ENCODE measurements at places on chromosomes 5 and 9.

- no peak for DNase-seq
Observed at GRCh38 chr9:134204991-134205578, 40.7 kb upstream of the RNU6ATAC start.

GRCh38 chr9:116193636-116194035 lies 40.0 kb downstream of the PAPPA start:
- no peak for DNase-seq

DNA sequence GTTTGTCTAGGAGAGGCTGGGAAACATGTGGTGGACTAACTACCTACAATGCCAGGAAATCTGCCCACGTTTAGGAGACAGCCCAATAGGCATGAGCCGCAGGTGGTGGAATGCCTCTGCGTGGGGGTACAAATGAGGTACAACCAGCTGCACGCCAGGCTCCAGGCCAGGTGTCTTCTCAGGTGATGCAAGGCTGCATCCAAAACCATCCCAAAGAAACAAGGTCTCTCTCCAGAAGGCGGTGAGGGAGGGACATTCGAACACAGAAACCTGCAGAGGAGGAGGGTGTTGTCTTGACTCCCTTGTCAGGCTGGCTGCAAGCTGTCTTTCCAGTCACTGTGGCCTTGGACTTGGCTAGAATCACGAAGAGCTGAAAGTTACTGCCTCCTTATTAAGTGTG lies 11.6 kb downstream of the ANKH start:
- DNase-seq: no peak

- no peak for DNase-seq
Observed at GRCh38 chr9:4826417-4827166, 33.8 kb downstream of the RCL1 start.

- DNase-seq: no peak
Observed at GRCh38 chr5:133612249-133612860, at the start of gene FSTL4. TSS of gene FSTL4 (minus strand) at chr5:133612541.

- no peak for DNase-seq
Observed at GRCh38 chr5:113338628-113339027, 96.2 kb downstream of the TSSK1B start.

DNA sequence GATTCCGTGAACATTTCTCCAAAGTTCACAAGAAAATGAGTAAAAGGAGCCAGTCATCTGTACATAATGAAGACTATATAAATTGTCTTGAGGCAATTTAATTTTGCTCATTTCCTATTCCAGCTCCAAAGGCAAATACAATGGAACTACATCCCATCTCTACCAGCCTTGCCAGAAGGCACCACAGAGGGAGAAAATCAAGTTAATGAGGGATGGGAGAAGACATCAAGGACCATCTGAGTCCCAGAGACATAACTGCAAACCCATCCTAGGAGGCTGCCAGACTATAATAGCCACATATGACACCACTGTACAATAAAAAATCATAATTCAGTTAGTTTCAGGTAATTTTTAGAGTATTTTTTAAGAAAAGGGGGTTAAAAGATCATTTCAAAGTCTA lies 136.3 kb upstream of the RGMB start:
- no peak for DNase-seq

DNA sequence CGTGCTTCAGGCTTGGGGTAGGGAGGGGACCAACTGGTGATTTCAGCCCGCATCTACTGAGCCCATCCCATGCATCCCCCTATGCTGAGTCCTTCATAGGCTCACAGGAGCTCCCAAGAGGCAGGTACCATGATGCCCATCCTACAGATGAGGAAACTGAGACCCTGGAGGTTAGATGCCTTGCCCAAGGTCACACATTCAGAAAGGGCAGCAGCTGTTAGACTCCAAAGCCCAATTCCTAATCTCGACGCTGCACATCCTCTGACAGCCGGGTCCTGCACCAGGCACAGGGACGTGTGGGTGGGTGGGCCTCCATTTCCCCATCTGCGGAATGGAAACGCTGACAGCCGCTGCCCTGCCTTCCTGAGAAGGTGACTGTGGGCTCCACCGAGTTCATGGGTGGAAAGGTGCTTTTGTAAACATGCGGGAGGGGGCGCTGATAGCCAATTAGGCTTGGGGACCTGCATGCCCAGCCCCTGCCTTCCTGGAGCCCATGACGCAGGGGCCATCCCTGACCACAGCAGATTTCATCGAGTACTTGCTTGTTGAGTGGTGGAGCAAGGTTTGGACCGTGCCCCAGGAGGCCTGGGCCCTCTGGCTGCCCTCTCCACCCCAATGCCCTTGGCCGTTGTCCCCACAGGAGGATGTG lies 2.2 kb downstream of the DNM1 start:
- no peak for DNase-seq

DNA sequence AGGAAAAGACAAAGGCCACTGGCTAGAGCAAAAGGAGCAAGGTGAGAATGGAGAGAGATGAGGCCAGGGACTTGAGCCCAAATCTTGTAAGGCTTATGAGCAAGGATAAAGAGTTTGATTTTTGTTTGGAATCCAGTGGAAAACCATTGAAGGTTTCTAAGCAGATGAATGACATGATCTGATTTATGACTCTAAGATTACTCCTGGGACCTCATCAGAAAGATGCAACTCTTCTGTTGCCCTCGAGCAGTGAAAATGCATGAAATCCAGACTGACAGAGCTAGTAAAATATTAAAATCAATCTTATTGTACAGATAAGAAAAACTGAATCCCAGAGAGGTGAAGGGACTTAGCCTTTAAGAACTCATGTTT lies 677 bp downstream of the MFAP3 start:
- no peak for DNase-seq

DNA sequence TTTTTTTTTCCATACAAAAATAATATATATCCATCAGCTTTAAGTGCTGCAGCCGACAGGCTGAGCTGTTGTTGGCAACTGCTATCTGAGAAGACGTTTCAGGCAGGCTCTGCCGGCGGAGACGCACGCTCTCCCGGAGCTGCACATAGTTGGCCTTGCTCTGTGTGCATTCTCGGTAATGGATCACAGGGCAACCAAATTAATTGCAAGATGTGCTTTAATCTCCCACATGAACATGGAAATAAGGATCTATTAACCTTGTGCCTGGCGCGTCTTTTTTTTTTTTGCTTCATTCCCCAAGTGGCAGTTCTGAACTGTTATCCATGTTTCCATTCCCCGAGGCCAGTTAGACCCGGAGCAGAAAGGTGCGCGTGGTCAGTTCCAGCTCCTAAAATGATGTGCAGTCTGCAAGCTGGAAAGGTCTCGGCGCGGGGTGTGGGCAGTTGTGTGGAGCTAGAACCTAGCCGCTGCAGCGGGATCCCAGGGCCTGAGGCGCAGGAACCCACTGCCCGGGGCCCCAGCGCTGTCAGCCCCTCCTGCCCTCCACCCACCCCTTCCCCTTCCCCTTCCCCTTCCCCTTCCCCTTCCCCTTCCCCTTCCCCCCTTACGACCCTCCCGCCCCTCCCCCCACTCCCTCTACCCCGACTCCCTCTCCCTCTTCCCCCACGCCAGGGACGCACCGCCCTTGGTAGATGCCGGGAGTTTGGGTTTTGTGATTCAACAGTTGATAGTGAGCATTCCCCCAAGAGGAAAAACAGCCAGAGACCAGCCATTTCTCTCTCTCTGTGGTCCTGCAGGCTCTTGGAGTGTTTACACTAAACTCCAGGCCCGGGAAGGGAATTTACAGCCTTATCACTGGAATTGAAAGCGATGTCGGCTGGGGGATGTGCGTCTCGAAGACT lies 137.8 kb downstream of the CEP120 start:
- DNase-seq: no peak

DNA sequence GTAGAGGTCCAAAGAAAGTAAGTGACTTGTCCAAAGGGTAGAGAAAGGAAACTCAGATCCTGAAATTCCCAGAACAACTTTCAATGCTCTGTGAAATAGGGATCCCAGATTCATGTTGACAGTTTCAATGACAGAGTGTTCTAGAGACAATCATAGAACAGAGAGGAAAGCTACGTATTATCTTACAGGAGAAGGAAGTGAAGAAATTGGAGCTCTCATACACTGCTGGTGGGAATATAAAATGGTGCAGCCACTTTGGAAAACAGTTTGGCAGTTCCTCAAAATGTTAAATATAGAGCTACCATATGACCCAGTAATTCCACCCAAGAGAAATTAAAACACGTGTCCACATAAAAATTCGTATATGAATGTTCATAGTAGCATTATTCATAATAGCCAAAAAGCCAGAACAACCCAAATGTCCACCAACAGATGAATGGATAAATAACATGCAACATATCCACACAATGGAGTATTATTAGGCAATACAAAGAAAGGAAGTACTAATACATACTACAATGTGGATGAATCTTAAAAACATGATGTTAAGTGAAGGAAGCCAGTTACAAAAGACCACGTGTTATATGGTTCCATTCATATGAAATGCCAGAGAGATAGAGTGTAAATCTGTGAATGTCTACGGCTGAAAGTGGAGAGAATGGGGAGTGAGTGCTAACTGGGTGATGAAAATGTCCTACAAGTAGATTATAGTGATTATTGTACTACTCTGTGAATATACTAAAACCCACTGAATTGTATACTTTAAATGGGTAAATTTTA lies 197.1 kb downstream of the NTRK2 start:
- DNase-seq: no peak

GRCh38 chr5:42912184-42912798 lies 100.6 kb upstream of the SELENOP start:
- DNase-seq: no peak

DNA sequence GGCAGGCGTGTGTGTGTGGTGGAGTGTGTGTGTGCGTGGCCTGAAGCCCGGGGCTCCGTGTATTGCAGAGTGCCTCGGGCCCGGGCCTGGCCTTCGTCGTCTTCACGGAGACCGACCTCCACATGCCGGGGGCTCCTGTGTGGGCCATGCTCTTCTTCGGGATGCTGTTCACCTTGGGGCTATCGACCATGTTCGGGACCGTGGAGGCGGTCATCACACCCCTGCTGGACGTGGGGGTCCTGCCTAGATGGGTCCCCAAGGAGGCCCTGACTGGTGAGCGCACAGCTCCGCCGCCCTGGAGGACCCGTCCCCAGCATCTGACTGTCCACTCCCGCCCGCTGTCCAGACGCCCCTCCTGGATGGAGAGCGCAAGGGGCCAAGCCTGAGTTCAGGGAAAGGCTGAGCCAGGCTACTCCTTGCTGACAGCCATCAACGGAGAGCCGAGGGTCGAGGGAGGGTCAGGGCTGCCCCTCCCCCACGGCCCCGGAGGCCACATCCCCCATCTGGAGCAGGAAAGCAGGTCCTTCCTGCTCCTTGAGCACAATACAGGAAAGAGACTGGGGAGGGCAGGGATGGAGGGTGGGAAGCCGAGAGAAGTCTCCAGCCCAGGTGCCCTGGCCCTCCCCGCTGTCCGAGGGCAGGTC lies 18.4 kb downstream of the SLC6A18 start:
- DNase-seq: no peak

- DNase-seq: no peak
Observed at GRCh38 chr5:53359916-53360517, 120.4 kb upstream of the FST start.

GRCh38 chr9:34546834-34547827 lies 24.3 kb upstream of the ENHO start:
- no peak for DNase-seq

- no peak for DNase-seq
Observed at GRCh38 chr9:106479679-106480078, 383.3 kb upstream of the ZNF462 start.

DNA sequence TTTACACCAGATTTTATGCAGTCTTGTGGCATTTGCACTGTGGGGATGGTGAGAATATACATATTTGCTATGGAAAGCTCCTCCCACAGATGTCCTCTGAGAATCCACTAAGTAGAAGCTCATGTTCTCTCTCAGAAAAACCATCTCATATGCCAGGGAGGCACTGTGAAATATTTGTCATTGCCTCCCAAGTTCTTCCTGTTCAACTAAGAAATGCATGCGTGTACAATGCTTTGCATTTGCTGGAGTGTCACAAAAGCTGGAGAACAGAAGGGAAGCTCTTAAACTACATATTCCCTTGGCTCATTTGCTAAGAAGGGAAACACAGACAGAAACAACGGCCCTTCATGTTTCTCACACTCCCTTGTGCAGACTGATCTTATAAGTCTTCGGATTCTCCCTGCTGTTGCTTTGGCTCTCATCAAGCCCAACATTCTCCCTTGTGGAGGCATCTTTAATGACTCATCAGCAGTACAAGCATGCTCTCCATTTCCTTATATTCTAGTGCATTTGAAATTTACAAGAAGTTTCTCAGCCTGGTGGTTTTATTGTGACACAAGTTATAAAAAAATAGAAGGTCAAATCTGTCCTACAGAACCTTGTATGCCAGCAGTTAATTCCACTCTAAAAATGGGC lies 220.6 kb downstream of the TRIM36 start:
- DNase-seq: no peak
